Iris pigment epithelial cell (primary cell): ENCODE measurements at places on chromosomes 2 and 18.

DNA sequence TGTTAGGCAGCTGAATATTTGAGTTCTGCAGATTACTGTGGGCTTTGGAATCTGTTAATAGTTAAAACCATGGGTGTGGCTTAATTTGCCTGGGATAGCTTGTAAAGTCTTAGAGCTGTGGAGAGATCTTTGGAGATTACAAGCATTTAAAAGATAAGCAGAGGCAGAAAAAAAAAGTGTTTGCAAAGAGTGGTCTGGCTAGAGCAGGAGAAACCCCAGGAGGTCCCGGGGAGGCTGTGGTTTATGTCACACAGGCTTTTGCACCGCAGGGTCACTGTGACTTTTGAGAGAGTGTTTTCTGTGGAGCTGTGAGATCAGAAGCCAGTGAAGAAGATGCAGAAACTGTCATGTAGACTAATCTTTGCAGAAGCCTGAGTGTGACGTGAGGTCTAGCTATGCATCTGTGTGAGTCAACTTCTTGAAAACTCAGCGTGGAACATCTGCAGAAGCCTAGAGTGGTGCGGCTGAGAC lies 49.0 kb downstream of the SETBP1 start:
- DNase-seq, result peak; percentile 42

DNA sequence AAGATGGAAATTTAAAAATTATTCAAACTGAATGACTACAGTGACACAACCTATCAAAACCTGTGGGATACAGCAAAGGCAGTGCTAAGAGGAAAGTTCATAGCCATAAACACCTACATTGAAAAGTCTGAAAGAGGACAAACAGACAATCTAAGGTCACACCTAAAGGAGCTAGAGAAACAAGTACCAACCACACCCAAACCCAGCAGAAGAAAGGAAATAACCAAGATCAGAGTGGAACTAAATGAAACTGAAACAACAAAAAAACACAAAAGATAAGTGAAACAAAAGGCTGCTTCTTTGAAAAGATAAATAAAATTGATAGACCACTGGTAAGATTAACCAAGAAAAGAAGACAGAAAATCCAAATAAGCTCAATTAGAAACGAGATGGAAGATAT lies 247.2 kb upstream of the ZNF804A start:
- no peak for DNase-seq

- no peak for DNase-seq
Observed at GRCh38 chr2:102224824-102225739, 38.3 kb downstream of the IL1RL2 start.

DNA sequence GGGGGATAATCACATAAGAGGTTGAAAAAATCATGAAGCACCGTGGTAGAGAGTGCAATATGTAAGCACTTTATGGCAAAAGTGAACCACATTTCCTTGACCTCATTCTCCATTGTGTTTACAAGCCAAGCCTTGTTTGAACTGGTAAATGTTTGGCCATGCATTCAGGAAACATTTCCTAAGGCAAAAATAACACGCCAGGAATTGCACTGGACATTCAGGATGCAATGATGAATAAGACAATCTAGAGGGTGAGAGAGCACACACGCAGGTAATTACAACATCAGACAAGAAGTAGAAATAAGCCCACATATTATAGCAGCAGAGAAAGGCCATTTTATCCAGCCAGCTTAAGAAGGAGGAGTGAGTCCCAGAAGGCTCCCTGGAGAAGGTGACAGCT lies 218.0 kb upstream of the OSR1 start:
- no peak for DNase-seq

DNA sequence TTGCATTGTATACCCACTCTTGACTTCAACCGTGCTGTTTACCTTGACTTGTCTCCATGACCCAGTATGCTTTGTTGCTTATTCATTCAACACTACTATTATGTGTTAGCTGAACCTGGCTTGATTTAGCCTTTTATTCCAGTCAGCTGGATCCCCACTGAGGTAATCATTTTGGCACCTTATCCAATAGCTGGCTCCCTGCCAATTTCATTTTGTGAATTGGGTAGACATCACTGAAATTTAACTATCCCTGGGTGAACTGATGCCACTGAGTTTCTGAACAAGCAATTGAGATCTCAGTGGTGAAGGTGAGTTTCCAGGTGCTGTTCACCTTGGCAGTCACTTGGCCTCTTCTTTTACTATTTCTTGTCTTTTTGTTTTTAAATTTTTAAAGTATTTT lies 584.3 kb downstream of the ADCYAP1 start:
- no peak for DNase-seq

DNA sequence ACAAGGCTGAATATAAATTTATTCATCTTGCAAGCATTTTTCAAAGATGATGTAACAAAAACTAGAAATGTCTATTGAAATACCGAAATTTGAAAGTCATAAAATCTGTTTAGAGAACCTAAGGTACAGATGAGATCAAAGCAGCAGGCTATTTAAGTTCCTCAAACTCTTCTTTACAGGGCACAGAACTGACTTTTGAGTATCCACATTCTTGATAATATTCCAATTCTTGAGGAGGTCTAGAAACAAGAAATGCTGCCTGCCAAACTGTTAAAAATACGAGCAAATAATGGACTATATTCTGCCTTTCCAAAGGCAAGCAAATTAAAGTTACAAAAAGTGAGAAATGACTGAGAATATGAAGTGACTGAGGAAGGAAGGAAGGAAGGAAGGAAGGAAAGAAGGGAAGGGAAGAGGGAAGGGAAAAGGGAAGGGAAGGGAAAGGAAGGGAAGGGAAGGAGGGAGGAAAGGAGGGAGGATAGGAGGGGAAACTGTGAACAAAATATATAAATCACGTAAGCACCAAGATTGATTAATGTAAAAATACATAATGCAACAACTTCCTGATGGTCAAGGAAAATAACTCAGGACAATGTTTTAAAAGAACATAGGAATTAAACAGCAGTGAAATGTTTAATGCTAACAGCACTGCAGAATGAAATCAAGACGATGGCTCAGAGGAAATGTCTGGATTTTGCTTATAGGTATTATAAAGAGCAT lies 248.9 kb upstream of the HNRNPA3 start:
- no peak for DNase-seq

DNA sequence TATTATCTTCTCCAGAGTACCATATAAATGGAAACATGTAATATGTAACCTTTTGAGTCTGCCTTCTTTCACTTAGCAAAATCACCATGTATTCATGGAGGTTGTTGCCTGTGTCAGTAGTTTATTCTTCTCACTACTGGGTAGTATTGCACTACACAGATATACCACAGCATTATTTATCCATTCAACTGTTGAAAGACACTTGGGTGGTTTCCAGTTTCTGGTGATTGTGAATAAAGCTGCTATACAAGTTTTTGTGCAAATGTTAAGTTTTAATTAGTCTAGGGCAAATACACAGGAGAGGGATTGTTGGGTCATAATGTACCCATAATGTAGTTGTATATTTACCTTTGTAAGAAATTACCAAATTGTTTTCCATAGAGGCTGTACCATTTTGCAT lies 29.6 kb upstream of the RPRD1A start:
- DNase-seq, result no peak

GRCh38 chr2:118755901-118756300 lies 91.5 kb downstream of the EN1 start:
- no peak for DNase-seq

GRCh38 chr18:58541789-58542425 lies 87.0 kb downstream of the ALPK2 start:
- DNase-seq, result peak; percentile 99

- no peak for DNase-seq
Observed at GRCh38 chr18:10049747-10050146, 135.9 kb downstream of the VAPA start.

DNA sequence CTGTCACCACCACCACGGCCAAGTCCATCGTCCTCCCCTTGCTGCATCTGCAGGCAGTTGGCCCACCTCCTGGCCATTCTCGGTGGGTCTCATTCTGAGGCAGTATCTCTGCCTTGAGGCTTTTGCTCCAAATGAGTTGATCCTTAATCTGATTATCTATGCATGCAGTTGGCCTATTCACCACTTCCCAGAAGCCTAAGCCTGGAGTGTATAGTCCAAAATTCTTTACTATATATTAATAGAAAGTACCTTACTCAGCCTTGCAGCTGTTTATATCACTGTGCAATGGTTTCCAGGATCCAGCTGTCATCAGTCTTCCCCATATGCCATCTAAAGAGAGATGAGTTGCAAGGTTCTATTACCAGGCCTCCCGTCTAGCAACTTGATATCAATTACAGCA lies 292.4 kb downstream of the SS18 start:
- DNase-seq, result no peak

DNA sequence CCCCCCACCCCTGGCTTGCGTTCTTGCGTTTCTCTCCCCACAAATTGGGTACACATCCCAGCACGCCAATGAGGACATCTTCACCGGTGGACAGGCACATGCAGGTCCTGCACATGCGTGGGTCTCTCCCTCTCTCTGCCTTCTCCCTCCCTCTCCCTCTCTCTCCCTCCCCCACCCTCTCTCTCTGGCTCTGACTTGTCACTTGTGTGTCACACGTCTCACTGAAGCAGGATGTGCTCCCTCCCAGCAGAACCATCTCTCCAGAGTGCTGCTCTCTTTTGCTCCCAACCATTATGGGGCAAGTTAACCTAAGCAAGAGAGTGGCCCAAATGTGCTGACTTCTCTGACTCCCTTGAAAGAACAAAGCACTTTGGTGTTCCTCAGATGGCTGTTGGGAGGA lies 120.8 kb upstream of the CAB39 start:
- no peak for DNase-seq

- DNase-seq, result no peak
Observed at GRCh38 chr18:25957017-25957416, 133.4 kb downstream of the SS18 start.
